ENCODE measurements at places on chromosomes 11 and 22.

DNA sequence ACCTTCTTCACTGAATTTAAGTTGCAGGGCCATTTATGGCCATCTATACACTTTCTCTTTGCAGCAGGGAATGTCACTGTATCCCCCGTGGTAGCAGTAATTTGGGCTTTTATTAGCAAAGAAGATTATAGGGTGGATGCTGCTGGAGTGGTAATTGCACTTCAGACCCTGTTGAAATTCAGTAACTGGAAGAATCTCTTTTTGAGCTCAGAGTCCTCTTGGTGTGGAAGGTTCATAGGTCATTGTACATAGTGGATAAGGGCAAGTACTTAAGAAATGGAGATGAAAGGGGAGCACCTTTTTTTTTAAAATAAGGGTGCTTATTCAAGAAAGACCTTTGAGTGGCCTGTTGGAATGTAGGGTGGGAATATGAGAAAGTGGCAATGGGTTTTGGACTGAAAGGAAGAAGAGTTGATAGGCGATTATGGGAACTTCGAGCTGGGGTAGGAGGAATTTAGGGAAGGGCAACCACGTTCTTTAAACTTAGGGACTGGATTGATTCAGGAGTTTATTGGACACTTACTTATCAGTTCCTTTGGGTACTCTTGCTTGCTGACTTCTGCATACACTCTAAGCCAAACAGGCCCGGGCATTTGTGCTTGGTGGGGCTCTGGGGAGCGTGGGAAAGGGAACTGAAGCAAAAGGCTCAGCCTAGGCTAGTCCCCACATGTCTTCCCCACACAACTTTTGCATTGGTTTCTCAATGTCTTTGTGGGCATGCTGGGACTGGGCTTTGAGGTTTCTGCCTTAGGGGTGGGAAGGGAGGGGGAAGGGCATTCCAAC, 26.5 kb downstream of the CTNND1 start:
- DNase-seq: no peak

DNA sequence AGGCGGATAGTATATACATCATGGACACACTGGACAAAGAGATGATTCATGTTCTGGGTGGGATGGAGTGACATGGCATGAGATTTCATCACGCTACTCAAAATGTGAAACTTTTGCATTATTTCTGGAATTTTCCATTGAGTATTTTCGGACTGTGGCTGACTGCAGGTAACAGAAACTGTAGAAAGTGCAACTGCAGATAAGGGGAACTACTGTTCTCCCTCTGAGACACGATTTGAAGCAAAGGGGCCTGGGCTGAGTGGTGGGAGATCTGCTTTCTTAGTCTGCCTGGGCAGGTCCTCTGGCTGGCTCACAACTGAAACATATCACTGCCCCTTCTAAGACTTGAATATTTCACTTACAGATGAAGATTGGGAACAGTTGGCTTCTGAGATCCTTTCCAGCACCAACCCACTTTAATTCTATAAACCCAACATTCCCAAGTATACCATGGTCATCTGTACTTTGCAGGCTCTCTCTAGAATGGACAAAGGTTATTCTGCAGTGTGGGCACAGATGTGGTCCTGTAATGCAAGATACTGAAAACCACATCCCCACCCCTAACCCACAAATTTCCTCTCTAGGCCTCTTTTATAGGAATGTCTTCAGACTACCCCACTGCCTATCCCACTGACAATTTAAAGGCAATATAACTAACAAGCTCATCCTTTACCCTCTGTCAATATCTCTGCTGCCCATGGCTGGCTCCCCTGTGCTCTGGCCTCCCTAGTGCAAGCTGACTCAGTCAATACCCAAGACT, 121.1 kb downstream of the KCNC1 start:
- no peak for DNase-seq

- DNase-seq: no peak
Observed at GRCh38 chr22:31574055-31574670, 77.8 kb downstream of the SFI1 start.

DNA sequence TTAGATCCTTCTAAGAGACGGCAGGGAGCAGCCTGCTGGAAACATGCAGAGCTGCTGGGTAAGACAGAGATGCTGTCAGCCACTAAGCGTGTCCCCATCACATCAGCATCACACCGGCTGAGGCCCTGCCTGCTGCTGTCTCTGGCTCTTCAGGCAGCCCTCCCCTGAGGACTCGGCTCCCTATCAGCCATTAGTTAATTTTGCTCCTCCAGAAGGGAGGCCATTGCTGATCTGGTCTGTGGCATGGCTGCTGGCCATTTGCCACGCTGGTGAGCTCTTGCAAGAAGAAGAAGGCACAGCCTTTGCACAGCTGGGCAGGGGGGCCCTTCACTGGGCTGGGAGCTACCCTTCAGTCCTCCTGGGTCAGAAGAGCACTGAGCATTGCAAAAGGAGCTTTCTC, 131.2 kb upstream of the PARVA start:
- DNase-seq: no peak
